ENCODE measurements at places on chromosomes 16 and 17. TPM values are rescaled to one million over a fixed set of nuclear protein-coding genes. Genes with fewer than 3 reads are reported as not detected.

DNA sequence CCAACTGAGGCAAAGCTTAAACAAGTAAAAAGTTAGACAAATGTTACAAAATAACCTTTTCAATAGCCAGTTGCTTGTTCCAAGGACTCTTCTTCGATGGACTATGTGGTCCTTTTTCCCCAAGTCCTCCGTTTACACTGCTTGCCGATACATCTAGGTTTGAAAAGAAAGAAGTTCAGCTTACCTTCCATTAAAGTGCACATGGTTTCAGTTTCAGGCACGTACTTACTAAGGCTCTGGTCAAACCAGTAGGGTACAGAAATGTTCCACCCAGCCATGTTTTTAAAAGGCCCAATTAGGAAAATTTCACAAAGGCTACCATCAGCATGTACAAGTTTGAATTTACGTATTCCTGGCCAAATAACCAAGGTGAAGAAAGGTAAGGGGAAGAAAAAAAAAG is 2.1 kb downstream of the SRSF2 start:
- DNase-seq: no peak

DNA sequence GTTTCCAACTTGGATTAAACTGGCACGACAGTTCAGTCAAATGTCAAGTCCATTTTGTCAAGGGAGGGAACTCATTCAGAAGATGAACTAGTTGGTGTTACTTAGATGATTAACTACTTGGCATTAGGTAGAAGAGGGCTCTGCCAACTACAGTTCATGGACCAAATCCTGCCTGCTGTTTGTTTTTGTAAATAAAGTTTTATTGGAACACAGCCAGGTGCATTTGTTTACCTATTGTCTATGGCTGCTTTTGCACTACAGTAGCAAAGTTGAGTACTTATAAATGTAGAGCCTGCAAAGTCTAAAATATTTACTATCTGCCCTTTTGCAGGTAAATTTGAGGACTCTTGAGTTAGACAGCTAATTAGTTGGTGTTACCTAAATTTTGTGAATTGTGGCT is 410.0 kb downstream of the MAF start:
- no peak for DNase-seq

GRCh38 chr16:20899071-20899470 is 1.1 kb downstream of the DCUN1D3 start:
- no peak for DNase-seq

DNA sequence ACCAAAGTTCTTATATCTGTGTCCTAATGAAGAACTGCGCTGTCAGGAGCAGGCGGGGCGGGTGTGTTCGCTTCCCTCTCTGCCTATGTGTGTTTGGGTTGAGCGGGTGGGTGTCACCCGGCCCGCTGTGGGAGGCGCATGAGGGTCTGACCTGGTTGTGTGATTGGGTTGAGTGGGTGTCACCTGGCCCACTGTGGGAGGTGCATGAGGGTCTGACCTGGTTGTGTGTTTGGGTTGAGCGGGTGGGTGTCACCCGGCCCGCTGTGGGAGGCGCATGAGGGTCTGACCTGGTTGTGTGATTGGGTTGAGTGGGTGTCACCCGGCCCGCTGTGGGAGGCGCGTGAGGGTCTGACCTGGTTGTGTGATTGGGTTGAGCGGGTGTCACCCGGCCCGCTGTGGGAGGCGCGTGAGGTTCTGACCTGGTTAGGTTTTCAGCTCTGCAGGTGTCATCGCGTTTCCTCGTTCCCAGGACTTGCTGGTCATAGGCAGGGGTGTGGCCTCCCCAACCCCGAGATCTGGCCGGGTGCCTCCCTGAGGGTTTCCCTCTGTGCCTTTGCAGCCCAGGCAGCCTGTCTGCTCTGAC is 69.6 kb upstream of the ZNF750 start:
- no peak for DNase-seq

DNA sequence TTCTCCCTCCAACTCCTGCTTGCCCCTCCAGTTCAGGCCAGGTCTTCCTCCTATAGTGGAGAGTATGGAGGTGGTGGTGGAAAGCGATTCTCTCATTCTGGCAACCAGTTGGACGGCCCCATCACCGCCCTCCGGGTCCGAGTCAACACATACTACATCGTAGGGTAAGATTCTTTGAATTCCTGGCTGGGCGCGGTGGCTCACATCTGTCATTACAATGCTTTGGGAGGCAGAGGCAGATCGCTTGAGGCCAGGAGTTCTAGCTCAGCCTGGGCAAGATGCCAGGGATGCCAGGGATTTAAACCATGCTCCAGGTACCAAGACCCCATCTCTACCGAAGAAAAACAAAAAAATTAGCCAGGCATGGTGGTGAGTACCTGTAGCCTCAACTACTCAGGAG is 1.4 kb downstream of the ZG16 start:
- no peak for DNase-seq

DNA sequence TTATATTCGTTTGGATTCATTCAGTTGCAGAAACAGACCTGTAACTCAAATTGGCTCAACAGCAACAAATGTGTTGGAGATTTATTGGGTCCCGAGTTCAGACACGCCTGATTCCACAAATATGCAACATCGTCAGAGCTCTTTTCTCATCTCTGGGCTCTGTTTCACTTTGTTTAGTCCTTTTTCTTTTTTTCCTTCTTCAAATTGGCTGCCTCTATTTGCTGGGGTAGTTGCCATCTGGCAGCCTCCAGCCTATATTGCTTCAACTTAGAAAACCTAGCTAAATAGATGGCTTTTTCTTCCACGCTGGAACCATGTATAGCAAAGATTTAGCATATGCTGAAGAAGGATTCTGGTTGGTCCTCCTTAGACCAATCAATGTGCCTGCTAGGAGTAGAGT is 398.5 kb downstream of the RBFOX1 start:
- DNase-seq: no peak

- DNase-seq: no peak
These were observed 985.1 kb downstream of the CDH11 start for GRCh38 chr16:64136743-64137142.

- DNase-seq: peak; percentile 71
These were observed 71.5 kb downstream of the TNFRSF13B start for GRCh38 chr17:16900288-16900882.

DNA sequence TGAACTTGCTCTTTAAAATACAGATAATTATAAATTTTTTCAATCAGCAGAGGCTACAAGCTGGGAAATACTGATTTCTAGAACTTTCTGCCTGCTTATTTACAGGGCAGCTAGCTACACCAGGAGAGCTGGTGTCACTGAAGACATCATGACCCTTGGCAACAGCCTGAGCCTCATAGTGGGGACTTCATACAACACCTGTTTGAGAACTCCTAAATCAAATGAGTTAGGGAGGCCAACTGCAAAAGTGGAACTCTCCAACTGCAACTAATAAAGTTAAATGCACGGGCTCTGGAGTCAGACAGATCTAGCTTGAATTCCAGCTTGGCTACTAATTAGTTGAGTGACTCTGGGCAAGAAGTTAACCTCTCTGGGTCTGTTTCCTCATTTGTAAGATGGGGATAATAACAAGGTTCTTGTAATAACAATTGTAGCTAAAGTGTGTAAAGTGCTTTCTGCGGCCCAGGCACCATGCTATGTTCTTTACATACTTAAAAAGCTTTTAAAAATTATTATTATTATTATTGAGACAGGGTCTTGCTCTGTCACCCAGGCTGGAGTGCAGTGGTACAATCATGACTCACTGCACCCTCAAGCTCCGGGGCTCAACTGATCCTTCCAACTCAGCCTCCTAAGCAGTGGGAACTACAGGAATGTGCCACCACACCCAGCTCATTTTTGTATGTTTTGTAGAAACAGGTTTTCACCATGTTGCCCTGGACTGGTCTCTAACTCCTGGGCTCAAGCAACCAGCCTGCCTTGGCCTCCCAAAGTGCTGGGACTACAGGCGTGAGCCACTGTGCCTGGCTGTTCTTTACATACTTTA is 33.4 kb downstream of the VAC14 start:
- DNase-seq: no peak

DNA sequence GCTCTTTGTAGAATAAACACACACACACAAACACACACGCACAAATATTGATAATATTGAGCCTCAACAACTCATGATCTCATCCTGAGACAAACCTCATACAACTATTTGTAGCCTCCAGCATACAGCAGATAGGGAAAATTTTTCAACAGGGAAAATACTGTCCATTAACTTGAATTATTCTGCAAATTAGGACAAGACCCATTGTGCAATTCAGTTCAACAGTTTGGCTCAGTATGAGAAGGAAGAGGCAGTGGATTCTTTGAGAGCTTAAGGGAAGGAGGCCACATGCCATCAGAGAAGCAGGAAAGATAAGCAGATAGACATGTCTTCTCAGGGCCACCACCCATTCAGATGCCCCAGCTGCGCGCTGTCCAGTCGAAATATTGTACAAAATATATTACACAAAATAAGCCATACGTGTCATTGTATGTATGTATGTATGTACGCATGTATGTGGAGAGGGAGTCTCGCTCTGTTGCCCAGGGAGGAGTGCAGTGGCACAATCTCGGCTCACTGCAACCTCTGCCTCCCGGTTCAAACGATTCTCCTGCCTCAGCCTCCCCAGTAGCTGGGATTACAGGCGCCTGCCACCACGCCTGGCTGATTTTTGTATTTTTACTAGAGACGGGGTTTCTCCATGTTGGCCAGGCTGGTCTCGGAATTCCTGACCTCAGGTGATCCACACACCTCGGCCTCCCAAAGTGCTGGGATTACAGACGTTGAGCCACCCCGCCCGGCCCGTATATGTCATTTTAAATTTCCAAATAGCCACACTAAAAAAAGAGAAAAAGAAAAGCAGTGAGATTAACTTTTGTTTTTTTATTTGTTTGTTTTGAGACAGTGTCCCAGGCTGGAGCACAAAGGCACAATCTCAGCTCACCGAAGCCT is 1.8 kb downstream of the ZC3H7A start:
- DNase-seq: no peak

DNA sequence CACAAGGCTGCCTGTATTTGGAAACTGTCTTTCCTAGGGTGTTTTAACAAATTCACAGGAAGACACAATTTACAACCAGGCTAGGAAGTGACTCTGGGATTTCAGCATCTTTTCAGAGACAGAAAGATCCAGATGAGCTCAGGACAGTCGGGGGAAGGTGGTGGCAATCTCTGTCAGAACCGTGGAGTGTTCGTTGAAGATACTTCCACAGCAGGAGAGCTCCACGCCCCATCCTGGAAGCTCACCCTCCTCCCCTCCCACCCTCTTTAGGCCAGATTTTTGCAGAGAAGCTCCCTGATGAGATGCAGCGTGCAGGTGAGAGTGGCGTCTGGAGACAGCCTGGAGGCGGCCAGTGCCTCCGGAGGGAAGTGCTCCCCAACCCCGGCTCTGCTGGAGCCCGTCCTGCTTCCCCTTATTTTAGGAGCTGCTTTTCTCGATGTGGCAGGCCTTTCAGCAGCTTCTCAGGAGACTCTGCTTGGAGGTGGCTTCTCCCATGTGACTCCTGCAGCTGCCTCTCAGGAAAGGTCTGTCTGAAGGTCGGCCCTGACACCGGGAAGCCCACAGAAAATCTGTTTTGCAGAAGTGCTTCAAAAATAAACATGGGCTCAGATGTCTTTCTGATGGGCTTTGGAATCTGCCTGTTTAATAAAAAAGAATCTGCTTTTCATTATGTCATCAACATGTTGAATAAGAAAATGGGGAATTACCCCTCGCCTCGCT is 186.4 kb upstream of the CHMP6 start:
- DNase-seq: no peak

DNA sequence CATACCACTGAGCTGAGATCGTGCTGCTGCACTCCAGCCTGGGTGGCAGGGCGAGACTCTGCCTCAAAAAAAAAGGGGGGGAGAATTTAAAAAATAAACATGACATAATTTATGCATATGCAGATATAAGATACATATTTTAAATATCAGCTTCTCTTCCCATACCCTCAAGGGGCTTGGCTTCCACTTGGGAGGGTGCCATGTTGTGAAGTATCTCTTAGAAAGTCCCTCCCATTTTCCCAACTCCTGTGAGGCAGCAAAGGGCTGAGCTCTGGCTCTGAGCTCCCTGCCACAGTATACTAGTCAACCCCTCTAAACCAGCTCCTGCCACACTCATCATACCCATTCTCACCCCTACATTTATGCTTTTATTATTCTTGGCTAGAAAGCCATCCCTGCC is 39.4 kb downstream of the MYH11 start:
- DNase-seq: no peak

CD300E gene
- total RNA-seq: 0.98 TPM

SLC4A1 gene
- total RNA-seq: not detected

NPIPA2 gene
- not detected for total RNA-seq

G6PC1 gene
- not detected for total RNA-seq

DUSP14 gene
- 19.9 TPM for total RNA-seq

HAGH gene
- total RNA-seq: 71.5 TPM

RPS15A gene
- 1,238 TPM for total RNA-seq

All from vagina (tissue), 2 donors.